Stimulated activated CD8-positive, alpha-beta memory T cell treated with anti-CD3 and anti-CD28 coated beads, Interleukin-4, amount 100 ng/mL, for 4 hours (primary cell): ENCODE measurements at places on chromosomes 7 and 10.

- DNase-seq, result no peak
Observed at GRCh38 chr7:2523461-2523936, 3.9 kb downstream of the LFNG start.

DNA sequence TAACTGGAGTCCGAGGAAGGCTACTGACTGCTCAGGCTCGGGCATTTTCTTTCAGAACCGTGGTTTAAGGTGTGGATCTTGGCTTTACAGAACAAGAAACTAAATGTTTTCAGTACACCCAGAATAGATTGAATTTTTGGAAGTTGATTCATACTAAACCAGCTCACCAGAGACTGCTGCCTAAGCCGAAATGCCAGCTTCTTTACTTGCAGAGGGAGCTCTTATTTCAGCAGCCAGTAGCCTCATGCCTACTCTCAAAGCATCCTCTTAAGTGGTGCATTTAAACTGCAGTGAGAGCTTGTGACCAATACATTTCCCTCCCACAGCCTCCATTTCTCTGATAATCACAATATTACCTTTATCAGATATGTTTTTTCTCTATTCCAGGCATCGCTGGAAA is 615.1 kb downstream of the SUGCT start:
- no peak for DNase-seq

DNA sequence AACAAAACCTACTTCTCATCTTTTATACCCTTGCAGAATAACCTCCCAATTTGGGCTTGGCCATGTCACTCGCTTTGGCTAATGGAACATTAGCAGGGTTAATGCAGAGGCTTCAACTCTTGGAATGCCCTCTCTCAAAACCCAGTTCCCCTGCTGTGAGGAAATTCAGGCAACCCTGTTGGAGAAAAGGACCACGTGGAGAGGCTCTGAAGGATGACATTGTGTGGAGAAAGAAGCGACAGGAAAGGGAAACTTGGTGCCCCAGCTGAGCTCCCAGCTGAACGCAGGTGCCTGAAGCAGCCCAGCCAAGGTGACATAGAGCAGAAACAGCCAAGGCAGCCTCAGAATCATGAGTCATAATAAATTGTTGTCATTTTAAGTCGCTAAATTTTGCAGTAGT is 214.2 kb upstream of the GHITM start:
- no peak for DNase-seq

- no peak for DNase-seq
Observed at GRCh38 chr10:456486-456885, 233.0 kb downstream of the DIP2C start.

GRCh38 chr7:32890010-32890792 is 1.4 kb downstream of the KBTBD2 start:
- no peak for DNase-seq

DNA sequence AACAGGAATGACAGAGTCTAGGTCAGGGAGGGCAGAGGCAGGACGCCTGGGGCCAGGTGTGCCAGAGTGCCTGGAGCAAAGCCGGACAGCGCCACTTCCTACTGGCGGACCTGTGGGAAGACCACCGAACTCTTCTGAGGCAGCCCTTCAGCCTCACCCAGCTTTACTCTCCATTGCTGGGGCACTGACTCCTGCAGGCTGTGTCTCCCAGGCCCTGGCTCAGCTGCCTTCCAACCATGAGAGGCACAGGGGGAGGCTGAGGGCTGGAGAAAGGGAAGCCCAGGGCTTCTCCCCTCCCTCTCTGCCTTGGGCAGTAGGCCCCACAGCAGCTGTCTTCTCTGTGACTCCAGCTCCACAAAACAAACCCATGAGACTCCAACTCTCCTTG is 139.6 kb upstream of the UNC5B start:
- no peak for DNase-seq

- no peak for DNase-seq
Observed at GRCh38 chr10:91410638-91411371, 661 bp downstream of the HECTD2 start.

DNA sequence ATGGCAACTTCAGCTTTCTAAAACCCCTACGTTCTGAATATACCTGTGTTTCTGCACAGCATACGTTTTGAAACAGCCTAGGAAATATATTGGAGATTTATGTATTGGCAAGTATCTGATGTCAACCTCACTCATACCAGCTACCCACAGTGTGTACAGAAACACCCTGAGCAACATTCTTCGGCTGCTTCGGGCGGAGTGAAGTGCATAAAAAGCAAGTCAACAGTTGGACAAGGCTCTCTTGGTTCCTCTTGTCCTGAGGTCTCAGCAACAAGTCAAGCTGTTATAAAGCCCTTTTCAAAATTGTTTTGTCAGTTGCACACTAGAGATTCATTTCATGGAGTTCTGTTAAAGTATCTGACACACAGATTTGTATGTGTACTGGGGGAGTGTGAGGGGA is 40.0 kb upstream of the PAPSS2 start:
- DNase-seq, result no peak

DNA sequence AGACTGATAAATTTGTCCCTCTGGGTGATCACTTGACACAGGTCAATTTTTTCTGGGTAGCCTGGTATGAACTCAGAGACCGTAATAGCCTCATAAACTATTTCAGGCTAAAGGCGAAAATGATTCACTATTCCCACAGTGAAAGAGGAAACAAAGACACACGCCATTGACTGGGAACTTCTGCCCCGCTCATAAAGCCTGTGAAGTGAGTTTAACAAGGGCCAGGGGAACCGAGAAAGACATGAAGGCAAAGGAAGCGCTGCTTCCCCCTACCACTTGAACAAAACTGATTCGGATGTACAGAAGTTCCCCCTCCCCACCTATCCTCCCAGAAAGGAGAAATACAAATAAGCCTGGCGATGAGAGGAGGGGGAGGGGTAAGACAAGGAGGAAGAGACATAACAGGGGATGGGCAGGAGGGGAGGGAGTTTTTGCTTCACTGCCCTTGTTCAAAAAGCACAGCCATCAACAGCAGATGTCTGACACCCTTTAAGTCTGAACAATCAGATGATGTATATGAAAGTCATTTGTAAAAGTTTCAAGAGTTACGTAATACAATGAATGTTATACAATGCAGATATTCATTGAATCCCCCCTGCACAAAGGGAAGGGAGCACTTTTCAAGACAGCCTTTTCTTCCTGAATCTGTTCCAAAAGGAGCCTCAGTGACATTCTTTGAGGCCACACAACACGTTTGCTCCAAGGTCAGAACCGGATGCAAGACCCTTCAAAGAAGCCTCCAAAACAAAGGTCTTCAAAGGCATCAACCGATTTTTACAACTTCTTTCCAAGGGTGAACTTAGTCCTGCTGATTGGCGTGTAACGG is 734 bp downstream of the ABCB4 start:
- DNase-seq, result no peak

DNA sequence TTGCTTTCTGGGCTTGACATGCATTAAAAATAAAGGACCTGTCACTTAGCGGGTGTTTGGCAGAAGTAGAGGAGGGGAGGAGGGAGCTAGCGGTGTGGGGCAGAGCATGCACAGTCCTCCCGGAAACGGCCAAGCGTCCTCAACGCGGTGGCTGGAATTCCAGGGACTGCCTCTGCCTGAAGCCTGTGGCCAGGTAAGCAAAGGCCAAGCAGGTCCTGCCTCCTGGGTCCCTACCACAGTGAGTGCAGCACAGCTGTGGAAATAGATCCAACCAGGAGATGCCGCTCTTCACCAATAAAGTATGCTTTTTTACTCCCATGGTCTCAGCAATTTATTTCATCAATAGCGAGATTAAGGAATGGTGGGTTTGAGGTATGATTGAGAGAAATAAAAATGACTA is 323.4 kb downstream of the WDR37 start:
- DNase-seq, result no peak

- no peak for DNase-seq
Observed at GRCh38 chr10:49299816-49300139, 808 bp downstream of the C10orf71 start.

DNA sequence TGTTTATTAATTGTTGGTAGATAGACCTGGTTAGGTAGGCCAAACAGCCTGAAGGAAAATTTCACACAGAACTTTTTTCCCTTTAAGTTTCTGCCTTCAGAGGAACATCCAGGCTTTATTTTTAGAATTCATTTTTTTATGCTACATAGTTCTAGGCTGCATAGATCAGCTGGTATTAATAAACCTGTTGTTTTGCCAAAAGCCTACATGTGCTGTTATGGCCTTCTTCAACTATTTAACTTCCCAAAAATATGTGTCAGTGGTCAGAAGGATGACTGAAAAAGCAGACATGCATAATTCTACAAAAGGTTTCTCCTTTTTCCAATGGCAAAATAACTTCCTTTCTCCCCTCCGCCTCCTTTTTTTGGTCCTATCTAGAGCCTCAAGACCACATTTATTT is 303.0 kb upstream of the DKK1 start:
- DNase-seq, result no peak

- DNase-seq, result no peak
Observed at GRCh38 chr7:80279760-80280159, 145.1 kb downstream of the GNAI1 start.

DNA sequence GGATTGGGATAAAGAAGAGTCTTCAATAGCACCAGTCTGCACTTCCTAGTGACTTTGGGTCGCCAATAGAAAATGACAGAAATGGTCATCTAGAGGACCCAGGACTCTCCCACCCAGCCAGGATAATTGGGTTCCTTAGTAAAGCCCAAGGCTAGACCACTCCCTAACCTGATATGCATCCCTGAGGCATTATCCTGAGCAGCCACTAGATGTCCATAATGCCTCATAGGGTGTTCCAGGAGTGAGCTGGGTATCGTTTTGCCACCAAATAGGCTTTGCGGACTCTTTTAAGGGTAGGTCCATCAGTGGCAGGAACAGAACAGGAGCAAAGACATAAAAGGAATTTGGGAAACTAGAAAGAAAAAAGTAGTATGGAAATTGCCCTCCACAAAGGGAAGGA is 4.5 kb upstream of the LRRC4 start:
- DNase-seq, result no peak

- no peak for DNase-seq
Observed at GRCh38 chr10:58023341-58024073, 244.2 kb downstream of the IPMK start.

- no peak for DNase-seq
Observed at GRCh38 chr7:98322331-98323270, 41.1 kb downstream of the BRI3 start.

DNA sequence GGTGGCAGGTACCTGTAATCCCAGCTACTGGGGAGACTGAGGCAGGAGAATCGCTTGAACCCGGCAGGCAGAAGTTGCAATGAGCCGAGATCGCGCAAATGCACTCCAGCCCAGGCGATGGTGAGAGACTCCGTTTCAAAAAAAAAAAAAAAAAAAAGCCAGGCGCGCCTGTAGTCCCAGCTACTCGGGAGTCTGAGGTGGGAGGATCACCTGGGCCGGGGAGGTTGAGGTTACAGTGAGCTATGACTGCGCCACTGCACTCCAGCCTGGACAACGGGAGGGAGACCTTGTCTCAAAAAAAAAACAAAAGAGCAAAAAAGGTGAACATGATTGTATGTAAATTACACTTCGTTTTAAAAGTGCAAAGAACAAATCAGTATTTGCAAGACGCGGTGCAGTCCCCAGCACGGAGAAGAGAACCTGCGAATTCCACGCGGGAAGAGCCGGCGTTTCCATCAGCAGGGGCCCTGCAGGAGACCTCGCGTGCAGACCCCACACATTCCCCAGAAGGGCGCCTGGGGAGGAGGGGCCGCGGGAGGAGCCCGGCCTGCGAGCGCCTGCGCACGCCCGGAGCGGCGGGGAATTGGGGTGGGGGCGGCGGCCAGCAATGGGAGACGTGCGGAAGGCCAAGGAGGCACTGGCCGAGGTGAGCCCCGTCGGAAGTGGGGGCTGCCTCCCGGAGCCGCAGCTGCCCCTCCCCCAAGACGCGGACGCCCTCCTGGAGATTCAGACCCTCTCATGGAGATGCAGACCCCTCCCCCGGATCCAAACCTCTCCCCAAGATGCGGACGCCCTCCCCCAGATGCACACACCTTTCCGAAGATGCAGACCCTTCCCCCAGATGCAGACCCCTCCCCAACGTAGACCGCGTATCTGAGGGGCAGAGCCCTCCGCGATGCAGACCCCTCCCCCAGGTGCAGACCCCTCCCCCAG is 16.7 kb upstream of the SUN1 start:
- DNase-seq, result no peak

GRCh38 chr10:21511946-21512572 is 13.4 kb downstream of the SKIDA1 start:
- DNase-seq, result no peak
